ENCODE measurements at places on chromosomes 1 and 21.

GRCh38 chr21:35850029-35850428, 210.3 kb downstream of the SETD4 start:
- no peak for DNase-seq

DNA sequence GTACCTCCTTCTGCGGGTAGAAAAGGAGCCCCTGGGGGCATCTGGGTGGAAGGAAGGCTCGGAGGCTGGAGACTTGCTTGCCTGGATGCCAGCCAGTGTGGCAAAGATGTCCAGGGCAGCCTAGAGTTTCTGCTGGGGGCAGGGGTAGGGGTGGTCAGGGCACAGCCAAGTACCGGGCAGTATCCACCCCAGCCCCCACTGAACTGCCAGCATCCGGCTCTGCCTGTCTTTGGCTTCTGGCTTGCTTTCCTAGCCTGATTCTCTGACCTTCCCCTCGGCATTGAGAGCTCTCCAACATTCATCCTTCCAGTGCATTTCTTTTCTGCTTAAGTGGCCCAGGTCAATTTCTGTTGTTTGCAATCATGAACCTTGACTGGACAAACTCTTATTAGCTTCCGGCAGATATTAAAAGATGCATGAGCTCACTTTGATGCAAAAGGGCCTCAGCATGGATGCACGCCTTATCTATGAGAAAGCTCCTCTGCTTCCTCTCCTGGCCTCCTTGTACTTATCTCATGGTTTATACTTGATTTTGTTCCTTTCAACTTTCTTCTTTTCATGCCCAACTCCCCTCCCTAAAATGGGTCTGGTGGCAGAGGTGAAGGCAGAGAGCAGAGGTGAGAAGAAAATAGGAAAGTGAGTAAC, 116.9 kb downstream of the HLCS start:
- DNase-seq: no peak

- no peak for DNase-seq
Measured at GRCh38 chr1:184162281-184162680, 110.8 kb downstream of the TSEN15 start.

DNA sequence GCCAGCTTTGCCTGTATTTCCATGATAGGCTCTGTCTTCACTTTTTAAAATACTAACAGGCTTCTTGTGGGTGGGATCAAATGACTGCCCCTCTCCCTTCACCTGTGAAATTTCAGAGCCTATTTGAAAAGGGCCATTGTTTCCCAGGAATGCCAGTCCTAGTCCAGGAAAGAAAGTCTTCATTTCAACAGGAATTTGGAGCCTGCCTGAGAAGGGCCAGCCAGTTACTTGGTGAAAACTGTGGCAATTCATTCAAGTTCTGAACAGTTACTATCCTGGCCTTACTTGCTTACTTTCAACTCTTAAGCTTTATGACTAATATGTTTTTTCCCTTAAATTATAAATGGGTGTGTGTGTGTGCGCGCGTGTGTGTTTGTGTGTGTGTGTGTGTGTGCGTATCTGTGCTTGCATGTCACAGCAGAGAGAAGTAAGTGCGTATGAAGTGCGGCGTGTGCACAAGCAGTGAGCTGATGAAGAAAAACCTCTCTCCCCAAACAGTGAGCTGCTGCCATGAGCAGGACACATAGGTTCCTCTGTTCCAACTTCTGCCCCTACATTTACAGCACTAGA, 67.5 kb upstream of the RNPC3 start:
- DNase-seq: no peak

DNA sequence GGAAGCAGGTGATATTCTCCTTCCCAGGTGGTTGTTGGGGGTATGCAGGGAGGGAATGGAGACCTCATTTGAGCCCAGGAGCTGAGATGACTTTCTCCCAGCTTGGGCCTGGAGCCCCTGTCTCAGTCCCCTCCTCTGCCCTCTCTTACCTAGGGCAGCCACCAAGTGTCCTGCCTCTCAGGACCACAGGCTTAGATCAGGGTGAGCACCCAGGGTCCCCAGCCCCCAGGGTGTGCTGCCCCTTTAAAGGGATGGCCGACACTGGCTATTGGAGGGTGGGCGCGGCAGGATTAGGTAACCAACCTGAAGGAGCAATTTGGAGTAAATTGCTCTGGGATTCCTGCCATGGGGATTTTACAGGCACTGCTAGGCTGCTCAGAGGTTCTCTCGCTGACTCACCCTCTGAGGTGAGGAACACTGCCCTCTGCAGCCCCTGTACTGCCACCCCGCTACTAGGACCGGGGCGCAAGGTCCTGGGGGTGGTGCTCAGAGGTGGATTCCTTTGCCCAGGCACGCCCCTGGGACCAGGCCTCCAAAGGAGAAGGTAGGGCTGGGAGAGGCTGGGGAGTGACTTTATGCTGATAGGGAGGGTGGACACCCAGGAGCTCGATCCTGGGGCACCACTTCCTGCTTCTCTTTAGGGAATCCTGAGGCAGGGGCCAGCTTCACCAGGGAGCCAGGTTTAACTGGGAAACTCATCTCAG, 1.5 kb downstream of the RPS6KA1 start:
- no peak for DNase-seq

GRCh38 chr1:228342627-228343190, 63.9 kb downstream of the TRIM11 start:
- DNase-seq: no peak

GRCh38 chr1:231826566-231826965, 200.0 kb downstream of the DISC1 start:
- DNase-seq: no peak

- DNase-seq: no peak
Measured at GRCh38 chr21:42260121-42260520, 41.2 kb downstream of the ABCG1 start.

DNA sequence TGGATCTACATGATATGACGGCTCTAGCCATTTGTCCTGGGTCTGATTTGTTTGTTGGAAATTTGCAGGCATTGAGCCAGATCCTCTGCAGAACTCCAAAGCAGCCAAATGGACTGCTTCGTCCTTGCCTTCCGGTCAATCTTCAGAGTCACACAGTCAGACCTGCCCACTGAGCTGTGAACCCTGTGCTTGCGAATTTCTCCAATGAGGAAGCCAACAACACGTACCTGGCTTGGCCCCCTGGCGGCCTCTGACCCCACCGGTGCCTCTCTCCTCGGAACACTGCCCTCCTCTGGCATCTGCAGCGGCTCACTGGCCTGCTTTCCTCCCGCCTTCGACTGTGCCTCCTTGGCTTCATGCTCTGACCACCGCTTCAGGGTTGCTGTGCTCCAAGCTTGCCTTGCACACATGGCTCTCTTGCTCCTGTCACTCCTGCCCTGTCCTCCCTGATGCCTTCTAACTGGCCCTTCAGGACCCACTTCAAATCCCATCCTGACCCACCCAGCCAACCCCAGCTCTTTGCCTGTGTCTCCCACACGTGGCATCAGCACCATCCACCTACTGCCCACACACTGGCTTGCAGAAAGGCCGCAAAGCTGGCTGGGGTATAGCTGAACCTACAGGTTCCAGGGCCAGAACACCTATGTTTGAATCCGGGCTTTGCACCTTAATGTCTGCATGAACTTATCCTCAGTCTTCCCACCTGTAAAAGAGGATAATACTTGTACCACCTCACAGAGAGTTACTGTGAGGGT, 128.2 kb downstream of the KCNN3 start:
- no peak for DNase-seq

DNA sequence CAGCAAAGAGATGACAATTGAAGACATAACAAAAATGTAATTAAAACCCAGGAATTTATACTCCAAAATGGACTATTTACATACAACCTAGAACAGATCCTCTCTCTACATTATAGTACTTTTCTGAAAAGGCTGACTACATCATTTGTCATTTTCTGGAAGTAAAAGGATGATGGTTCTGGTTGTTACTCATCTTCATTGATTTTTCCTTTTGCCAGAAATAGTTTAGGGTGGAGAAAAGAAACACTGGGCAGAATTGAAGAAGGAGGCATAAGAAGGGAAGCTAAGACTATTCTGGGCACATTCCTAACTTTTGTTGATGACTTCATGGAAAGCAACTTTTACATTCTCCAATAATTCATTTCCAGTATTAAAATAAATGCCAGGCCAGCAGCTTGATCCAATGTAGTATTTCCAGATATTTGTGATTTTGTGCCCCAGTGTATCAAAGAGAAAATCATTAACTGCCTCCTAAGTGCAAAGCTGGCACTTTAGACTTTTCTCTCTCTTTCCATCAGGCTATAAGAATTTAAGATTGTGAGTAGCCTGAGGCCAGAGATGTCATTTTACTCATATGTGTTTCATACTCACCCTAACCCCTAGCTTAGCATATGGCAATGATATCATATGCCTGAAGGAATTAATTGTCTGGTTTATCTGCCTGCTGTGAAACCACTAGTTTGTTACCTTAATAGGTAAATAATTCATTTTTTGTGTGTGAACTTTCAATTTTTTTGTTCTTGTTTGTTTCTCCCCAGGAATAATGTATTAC, 369.5 kb upstream of the LYPLAL1 start:
- DNase-seq: no peak

DNA sequence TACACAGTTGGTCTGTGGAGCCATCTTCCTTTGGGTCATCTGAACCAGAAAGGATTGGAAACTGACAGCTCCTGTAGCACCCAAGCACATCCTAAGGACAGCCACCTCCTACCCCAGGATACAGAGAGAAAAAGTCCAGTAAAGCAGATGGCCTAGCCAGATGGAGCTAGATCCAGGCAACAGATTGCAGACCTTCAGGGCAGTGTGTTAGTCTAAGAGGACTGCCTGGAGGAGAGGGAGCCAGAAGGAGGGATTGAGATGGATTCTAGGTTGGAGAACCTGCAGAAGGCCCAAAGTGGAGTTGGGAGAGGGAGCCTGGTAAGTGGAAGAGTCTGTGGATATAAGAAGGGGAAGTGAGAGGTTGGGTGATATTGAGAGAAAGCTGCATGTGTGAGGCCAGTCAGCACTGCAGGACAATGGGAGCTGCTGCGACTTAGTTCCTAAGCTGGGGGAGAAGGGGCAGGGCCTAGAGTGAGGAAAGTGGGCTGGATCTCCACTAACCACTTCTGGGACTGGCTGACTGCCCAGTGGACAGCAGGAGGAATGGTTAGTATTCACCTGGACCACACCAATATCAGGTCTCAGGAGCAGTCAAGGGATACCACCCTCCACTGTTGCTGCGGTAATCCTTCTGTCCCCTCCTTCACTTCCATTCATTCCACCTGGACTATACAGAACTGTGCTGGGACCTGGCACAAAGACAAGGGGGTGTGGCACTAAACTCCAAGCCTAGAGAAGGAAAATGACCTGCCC, 13.4 kb downstream of the BCAN start:
- no peak for DNase-seq

DNA sequence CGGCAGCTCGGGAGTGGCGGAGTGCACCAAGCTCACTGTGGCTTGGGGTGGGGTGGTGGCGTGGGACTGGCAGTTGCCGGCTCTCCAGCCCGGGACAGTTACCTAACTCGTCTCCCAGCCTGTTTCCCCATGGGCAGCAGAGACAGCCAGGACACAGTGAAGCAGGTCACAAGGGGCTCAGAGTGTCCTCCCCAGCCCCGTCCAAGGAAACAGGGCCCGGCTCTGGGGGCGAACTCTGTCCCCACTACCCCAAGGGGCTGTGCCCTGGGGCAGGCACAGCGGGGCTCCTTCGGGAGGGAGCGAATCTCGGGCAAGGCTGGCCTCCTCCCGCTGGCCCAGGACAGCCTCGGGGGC, 759 bp downstream of the GPR157 start:
- no peak for DNase-seq

Data from stimulated activated CD4-positive, alpha-beta T cell treated with anti-CD3 and anti-CD28 coated beads, Interleukin-4, amount 100 ng/mL, for 48 hours (primary cell).